ENCODE measurements at places on chromosomes 16 and 17.
A peak's percentile ranks its signal among the peaks of the same experiment; 100 is the strongest.

- no peak for DNase-seq
Observed at GRCh38 chr17:14581186-14581830, 280.4 kb downstream of the HS3ST3B1 start.

GRCh38 chr17:44738214-44738906, 20.4 kb upstream of the ADAM11 start:
- no peak for DNase-seq

GRCh38 chr17:2151358-2152033, 96.6 kb downstream of the HIC1 start:
- no peak for DNase-seq

DNA sequence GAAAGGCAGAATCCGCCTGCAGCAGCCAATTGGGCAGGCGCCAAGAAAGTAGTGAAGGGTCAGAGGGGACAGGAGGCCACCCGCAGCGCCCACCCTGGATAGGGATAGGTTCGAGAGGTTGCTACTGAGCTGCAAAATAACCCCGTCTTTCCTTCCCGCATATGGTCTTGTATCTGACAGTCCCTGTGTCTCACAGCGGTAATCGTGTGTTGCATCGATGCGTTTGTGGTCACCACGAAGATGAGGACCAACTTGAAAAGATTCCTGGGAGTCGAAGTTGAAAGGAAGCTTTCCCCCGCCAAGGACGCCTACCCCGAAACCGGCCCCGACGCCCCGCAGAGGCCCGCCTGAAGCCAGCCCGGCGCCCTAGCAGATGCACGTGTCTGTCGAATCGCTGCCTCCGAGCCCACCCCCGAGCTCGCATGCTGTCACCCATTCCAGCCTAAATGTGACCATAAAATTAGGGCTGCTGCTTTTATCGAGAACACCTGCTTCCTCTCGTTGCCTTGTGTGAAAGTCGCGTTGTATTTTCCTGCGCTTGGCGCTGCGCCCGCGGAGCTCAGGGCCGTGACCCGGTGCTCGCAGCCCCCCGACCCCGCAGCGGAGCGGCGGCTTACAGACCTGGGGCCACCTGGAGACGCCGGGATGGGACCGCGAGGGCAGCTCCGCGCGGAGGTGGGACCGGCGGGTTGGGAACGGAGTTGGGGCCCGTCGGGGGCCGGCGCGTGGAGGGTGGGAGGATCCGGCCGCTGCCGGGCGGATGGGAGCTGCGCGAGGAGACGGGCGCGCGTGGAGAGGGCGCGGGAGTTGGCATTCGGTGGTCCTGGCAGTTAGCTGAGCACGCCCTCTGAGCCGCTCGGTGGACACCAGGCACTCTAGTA, at the start of gene CMTM2:
Gene CMTM2 (plus strand): TSS at position 813 of the 881 bp plus-strand sequence. CDS start 145 bp downstream, outside the sequence.
- no peak for DNase-seq

DNA sequence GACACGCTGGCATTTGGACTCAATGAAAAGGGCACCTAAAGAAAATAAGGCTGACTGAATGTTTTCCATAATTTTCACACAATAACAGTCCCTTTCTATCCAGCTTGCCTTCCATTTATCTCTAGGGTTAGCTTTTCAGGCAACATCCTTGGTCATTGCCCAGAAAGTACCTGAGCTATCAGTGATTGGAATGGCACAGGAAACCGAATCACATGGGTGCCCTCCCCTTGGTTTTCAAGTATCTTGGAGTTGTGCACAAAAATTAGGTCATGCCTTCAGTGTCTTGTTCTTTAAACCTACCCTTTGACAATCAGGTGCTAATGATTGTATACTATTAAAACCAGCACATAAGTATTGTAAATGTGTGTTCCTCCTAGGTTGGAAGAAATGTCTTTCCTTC, 3.3 kb upstream of the VPS4A start:
- no peak for DNase-seq

- no peak for DNase-seq
Observed at GRCh38 chr16:76970745-76971099, 220.3 kb upstream of the MON1B start.

GRCh38 chr17:63995626-63996025, 2.5 kb upstream of the PRR29 start:
- DNase-seq = no peak

DNA sequence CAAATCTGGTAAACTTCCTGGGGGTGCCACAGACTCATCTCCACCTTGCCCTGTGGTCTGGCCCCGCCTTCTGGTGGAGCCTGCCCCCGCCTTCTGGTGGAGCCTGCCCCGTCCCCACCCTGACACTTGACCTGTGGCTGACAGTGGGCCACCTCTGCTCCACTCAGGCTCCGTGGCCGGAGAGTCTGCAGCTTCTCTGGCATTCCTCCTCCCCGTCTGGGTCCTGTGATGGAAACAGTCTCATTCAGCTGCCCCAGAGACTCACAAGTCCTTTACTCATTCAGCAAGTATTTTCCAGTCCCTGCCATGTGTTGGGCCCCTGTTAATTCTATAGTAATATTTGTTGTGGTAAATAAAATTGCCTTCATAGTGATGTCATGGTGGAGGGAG, 21.0 kb upstream of the G6PC1 start:
- no peak for DNase-seq

- no peak for DNase-seq
Observed at GRCh38 chr16:10040136-10041080, 141.8 kb downstream of the GRIN2A start.

GRCh38 chr17:72839131-72839725, 253.3 kb downstream of the SLC39A11 start:
- DNase-seq = no peak

DNA sequence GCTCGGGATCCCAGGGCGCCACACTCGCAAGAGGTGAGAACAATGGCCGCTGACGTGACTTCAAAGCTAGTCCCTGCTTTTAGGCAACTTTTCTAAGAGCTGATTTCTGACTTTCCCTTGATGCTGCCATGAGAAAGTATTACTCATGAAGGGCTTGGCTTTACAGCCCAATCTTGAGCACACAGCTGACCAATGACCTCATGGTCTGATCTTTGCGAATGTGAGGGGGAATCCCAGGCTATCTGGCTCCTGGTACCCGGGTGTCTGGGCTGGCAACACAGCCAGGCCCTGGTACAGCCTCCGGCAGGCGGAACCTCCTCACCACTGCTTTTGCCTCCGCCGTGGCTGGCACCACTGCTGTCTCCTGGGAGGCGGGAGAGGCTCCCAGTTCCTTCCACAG, 17.5 kb downstream of the NDUFAF8 start:
- DNase-seq = no peak

- DNase-seq = no peak
Observed at GRCh38 chr16:89026121-89026612, 49.2 kb upstream of the CBFA2T3 start.

DNA sequence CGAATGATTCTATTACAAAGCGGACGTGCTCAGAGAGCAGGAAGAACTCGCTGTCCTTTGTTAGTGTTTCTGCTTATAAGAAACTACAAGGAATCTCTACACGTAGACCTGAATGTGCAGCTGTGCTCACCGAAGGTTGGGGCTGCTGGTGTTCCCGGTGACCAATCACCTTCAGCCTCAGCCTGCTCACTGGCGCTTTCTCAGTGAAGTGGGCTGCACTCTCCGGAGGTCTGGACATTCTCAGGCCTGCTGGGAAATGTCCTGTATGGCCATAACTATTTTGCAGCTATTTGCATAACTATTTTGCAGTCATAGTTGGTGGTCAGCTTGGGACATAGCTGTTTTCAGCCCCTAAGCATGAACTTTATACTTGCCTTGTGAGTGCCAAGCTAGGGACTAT, 9.7 kb upstream of the CIAO3 start:
- DNase-seq = no peak

DNA sequence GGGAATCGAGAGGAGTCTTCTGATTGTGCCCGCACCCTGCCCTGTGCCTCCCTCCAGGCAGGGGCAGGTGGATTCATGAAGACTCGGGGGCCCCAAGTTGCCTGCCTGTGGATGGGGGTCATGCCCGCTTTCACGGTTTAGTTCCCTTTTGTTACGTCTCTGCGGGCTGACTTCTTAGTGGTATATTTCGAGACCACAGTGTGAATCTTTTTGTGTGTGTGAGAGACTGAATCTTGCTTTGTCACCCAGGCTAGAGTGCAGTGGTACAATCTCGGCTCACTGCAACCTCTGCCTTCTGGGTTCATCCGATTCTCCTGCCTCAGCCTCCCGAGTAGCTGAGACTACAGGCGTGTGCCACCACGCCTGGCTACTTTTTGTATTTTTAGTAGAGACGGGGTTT, 18.1 kb upstream of the RNF213 start:
- no peak for DNase-seq

GRCh38 chr17:27532269-27533263, 76.3 kb downstream of the KSR1 start:
- no peak for DNase-seq

- peak; percentile 54 for DNase-seq
Observed at GRCh38 chr17:78343543-78344201, 16.2 kb downstream of the SOCS3 start.

- no peak for DNase-seq
Observed at GRCh38 chr17:30234296-30234695, 1.2 kb downstream of the SLC6A4 start.

- peak; percentile 78 for DNase-seq
Observed at GRCh38 chr16:4802659-4803287, 340 bp upstream of the ROGDI start.

DNA sequence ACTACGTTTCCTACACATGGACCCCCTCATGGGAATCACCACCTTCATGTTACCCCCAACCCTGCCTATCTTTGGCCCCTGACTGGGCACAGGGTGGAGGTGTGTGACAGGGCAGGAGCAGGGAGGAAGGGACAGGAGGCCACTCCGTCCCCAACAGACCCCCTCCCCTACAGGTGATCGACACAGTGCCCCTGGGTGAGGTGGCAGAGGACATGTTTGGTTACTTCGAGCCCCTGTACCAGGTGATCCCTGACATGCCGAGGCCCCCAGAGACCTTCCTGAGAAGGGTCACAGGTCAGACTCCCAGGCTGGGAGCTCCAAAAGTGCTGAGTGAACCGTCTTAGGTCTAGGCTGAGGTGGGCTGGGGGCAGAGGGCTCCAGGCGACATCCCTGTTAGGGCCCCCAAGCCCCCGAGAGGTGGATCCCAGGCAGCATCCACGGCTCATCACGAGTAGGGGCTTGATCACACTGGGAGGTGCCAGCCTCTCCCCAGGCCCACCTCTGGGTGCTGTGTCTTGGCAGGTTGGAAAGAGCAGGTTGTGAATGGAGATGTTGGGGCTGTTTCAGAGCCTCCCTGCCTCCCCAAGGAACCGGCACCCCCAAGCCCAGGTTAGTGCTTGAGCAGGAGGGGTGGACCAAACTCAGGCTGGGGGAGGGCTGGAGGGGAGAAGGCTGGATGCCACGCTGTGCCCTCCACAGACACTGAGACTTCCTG, 1.5 kb downstream of the ACBD4 start:
- no peak for DNase-seq

GRCh38 chr16:47284999-47285398, 141.3 kb upstream of the NETO2 start:
- no peak for DNase-seq

DNA sequence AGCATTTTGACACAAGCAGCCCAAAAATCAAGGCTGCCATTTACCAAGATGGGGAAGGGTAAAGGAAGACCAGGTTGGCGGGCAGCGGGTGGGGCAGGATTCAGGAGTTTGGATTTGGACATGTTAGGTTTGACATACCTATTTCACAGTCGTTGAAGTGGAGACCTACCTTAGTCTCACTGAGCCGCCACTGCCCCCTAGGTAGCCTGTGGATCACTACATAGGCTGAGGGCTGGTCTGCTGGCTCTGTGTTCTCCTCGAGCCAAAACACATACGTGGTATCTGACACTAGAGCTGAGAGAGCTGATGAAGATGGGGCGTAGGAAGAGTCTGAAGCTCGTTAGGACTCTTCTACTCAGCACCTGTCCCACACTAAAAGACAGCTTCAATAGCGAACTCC, 115.1 kb downstream of the HIC1 start:
- no peak for DNase-seq

DNA sequence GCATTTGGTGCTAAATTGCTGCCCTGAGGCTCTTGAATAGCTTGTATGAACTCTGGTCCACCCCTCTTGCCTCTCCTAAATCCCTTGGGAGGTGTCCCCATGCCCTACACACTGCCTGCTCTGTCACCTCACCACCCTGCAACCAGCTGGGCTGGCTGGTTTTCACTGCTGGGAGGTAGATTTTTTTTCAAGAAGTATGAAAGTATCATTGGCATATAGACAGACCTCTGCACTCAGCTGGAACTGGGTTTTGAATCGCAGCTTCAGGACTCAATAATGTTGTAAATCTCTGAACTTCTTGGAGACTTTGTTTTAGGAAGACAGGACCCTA, 184.9 kb downstream of the MSI2 start:
- no peak for DNase-seq

GRCh38 chr17:82278786-82279391, 5.4 kb upstream of the CSNK1D start:
- no peak for DNase-seq

GRCh38 chr17:31216031-31216751, 80.8 kb downstream of the OMG start:
- no peak for DNase-seq

GRCh38 chr16:6248199-6248598, 1084.4 kb upstream of the RBFOX1 start:
- DNase-seq = no peak

GRCh38 chr17:49707246-49707607, 537 bp downstream of the SLC35B1 start:
- no peak for DNase-seq

GRCh38 chr16:27417047-27417671, 15.2 kb downstream of the IL21R start:
- no peak for DNase-seq

DNA sequence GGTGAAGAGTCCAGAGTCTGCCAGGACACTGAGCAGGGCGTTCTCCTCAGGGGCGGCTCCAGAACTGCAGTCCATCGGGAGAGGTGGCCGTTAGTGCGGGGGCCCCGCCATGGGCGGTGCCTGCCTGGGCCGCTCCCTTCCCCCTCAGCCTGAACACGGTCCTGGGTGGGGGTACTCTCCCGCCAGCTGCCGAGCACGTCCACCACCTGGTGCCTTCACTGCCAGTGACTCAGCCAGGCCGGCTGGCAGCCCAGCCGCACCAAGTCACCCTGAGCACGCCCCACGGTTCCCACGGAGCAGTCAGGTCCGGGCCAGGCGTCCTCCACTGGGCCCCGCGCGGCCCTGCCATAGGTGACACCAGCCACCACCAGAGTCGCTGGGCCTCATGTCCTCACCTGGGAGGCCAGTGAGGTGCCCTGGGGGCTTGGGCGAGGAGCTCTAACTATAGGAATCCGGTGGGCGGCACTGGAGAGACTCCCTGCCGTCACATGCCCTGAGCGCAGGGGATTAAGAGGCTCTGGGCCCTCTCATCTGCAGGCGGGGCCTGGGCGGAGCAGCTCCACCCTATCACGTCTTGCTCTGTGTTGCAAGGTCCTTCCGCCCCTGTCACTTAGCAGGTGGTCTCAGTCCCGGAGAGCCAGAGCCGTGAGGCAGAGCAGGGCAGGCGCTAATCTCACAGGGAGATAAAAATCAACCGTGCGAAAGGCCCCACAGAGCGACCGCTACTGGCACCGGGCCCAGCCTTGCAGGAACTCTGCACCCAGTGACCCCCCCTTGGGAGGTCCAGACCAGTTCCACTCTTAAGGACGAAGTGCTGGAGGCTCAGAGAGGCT, 14.3 kb downstream of the PIEZO1 start:
- DNase-seq = no peak
